Caki2 (cell line): ENCODE measurements at places on chromosomes 4 and X.

DNA sequence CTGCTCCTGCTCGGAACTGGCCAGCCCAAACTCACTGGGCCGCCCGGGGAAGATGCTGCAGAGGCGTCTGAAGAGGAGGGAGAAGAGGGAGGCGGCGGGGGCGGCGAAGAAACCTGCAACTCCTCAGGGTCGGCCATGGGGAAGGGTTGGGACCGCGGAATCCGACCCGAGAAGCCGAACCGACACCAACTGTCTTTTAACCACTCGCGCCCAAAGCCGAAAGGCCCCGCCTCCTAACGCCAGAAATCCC, at the start of gene C4orf46:
Gene C4orf46 (minus strand): TSS at position 223 of the 250 bp plus-strand sequence. CDS start 86 bp downstream, at position 137.
- DNase-seq, result no peak

- peak; percentile 1 for DNase-seq
Measured at GRCh38 chr4:104677116-104677515, 182.4 kb upstream of the CXXC4 start.

GRCh38 chrX:136689436-136689835, 41.5 kb downstream of the CD40LG start:
- no peak for DNase-seq

DNA sequence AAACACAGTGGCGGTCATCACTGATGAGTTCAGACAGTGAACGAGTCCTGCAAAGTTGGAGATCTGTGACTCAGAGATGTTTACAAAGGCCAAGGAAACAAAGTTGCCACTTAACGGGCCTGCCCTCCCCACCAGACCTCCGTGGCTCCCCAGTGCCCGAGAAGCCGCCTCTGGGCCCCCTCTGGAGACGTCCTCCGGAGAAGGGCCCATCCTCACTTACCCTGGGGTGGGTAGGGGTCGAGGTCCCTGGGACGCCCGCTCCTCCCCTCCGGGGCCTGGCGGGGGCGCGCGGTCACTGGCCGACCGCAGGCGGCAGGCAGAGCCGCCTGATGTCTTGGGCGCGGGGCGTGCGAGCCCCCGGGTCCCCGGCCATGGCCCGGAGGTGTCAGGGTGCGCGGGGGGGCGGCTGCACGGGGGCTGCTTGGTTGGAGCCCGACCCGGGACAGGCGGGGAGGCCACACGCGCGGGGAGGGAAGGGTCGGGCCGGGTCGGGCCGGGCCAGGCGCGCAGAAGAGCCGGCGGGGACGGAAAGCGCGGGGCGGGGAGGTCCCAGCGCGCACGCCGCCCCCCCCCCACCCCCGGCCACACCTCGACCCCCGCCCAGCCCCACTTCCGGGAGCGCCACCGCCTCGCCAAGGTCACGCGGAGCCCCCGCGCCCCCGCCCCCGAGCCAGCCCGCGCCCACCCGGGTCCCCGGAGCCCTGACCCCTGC, 529 bp downstream of the DHRSX start:
- peak; percentile 51 for DNase-seq

DNA sequence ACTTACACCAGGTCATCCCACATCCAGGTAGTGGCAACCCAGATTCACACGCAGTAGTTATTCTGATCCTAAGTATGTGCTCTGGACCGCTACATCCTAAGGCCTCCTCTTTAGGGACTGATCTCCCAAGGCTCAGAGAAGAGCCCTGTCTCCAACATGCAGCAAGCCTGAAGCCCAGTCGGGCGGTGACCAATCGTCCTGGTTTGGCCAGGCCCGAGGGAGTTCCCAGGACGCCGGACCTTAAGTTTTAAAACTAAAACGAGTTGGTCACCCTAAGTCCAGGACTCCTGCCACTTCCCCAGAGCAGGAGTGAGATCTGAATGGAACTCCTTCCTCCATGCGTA, 385 bp downstream of the LYAR start:
- DNase-seq, result no peak

DNA sequence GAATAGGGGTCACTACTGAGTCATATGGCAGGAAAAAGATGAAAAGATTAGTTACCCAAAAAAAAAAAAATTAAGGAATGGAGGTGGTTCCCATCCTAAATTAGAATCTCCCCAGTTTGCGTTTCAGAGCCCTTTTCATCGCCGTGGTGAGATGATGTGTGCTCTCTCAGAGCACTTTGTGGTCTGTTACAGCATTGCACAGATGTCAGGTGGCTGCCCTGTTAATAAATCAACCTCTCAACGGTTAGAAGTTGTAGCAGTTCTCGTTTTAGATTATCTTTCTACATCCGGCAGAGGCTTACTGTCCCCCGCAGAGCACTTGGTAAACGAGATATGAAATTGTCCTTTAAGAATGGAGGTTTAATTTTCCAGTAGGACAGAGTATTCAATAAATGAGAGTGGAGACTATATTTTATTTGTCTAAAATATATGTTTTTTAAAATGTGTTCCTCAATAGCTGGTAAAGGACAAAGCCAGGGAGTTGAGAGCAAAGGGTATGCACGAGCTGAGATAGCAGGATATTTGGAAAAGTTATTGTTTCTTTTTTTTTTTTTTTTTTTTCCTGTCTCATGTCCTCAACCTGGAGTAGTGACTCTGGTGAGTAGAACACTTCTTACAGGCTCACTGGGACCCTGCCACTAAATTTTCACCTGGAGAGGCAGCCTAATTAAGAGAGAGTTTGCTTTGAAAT, 26.9 kb downstream of the AFF1 start:
- DNase-seq, result peak; percentile 65
